ENCODE measurements at places on chromosomes 1 and 21.

- DNase-seq: no peak
Measured at GRCh38 chr1:32953495-32953894, 11.1 kb downstream of the RNF19B start.

- no peak for DNase-seq
Measured at GRCh38 chr1:169741666-169742394, 8.0 kb upstream of the SELE start.

GRCh38 chr1:6125366-6125765 lies 54.8 kb downstream of the CHD5 start:
- DNase-seq: no peak

DNA sequence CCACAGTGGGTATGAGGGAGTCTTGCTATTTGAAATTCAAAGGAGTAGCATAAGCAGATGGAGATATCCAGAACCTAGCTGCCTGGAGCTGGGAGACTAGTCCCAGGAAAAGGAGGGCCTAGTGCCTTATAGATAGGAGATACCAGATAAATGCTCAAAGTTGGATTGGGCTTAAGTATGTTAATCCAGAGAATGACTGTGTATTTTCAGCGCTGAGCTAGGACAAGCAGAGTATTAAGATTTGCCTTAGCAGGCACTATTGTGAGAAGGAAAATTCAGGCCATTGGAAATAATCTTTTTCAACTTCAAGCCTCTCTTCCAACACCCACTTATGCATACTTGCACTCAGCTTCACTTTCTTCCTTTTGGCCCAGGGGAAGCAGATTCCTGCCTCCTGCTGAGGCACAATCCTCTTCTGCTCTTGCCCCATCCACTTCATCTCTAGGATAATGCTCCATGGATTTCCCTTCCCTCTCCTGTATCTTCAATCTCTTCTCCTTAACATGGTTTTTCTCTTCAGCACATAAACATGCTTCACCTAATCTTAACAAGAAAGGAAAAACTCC lies 21.1 kb downstream of the PIK3C2B start:
- DNase-seq: no peak

DNA sequence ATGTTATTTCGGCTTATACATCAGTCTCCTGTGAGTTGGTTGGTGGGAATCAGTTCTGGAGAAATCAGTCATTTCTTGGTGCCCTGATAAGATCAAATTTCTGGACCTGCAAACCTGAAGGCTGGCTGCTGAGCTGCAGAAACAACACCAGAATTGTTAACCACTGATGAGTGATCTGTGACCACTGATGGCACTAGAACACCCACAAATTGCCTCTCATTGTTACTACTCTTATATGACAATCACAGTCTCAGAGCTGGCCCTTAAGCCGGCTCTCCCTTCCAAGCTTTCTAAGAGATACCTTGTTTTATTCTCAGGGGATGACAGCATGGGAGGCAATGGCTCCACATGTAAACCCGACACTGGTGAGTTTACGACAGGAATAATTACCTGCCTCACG lies 1.9 kb downstream of the C1orf162 start:
- no peak for DNase-seq

DNA sequence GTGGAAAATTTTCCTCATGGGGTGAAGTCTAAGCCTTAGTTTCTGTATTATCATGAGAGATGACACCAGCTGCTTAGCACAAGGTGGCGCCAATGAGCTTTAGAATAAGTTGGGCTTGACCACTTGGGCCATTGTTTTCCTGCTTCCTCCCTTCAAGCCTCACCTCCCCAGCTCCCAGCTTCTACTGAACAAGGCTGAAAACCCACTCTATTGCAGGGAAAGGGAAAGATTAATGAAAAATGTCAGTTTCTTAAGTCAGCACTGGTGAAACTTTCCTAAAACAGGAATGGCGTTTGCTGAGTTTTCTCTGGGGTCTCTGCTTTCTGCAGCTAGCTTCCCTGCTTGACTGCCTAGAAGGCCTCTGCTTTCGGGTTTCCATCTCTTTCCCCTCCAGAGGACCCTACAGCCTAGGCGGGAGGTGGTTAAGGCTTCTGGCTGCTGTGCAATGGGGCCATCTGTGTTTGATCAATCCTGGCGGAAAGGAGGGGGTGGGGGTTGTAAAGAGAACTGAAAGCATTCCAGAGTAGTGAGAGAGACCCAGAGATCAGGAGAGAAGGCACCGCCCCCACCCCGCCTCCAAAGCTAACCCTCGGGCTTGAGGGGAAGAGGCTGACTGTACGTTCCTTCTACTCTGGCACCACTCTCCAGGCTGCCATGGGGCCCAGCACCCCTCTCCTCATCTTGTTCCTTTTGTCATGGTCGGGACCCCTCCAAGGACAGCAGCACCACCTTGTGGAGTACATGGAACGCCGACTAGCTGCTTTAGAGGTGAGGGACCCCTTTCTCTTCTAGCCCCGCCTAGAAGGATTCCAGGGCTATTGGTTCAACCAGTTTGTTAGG lies at the start of gene OLFML3:
Gene OLFML3, plus strand, starts transcription at position 612 of the 840 bp plus-strand sequence. Its CDS starts 43 bp downstream, at position 655.
- peak; percentile 57 for DNase-seq

DNA sequence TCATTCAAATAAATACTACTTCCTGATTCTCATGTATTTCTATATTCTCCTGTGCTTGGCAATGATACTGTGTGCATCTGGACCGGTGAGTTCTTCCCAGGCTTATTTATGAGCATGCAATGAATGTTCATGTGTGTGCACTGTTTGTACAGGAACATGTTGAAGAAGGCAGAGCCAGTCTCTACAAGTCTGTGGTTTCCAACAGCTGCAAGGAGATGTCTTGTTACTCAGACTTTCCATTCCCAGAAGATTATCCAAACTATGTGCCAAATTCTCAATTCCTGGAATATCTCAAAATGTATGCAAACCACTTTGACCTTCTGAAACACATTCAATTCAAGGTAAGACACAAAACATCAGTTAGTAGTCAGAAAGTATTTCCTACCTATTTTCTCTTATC lies 19.1 kb downstream of the FMO1 start:
- DNase-seq: no peak

- no peak for DNase-seq
Measured at GRCh38 chr1:76867342-76868130, at the start of gene ST6GALNAC5. ST6GALNAC5 (plus strand) TSS chr1:76867480.

- DNase-seq: no peak
Measured at GRCh38 chr21:42107177-42107880, 36.2 kb downstream of the UMODL1 start.

- no peak for DNase-seq
Measured at GRCh38 chr21:24163539-24163938, 1443.7 kb downstream of the MRPL39 start.

DNA sequence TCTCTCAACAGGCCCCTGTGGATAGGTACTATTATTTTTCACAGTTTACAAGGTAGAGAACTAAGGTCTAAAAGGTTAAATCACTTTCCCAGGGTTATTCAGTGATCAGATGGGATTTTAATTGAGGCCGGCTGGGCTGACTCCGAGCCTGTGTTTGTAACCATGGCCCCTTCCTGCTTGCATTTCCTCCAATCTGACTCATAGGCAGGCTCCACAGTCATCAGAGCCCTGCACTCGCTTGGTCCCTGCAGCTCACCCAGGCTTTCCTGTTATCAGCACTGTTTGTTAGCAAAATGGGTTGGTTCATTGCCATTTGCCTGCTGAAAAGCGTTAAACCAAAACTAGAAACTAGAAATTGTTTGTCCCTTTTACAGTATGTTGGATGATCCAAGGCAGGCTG lies 41.4 kb upstream of the LMX1A start:
- DNase-seq: no peak

GRCh38 chr1:66253330-66253921 lies 280.5 kb upstream of the SGIP1 start:
- DNase-seq: peak; percentile 54

- no peak for DNase-seq
Measured at GRCh38 chr1:198201956-198202784, 45.4 kb downstream of the NEK7 start.

DNA sequence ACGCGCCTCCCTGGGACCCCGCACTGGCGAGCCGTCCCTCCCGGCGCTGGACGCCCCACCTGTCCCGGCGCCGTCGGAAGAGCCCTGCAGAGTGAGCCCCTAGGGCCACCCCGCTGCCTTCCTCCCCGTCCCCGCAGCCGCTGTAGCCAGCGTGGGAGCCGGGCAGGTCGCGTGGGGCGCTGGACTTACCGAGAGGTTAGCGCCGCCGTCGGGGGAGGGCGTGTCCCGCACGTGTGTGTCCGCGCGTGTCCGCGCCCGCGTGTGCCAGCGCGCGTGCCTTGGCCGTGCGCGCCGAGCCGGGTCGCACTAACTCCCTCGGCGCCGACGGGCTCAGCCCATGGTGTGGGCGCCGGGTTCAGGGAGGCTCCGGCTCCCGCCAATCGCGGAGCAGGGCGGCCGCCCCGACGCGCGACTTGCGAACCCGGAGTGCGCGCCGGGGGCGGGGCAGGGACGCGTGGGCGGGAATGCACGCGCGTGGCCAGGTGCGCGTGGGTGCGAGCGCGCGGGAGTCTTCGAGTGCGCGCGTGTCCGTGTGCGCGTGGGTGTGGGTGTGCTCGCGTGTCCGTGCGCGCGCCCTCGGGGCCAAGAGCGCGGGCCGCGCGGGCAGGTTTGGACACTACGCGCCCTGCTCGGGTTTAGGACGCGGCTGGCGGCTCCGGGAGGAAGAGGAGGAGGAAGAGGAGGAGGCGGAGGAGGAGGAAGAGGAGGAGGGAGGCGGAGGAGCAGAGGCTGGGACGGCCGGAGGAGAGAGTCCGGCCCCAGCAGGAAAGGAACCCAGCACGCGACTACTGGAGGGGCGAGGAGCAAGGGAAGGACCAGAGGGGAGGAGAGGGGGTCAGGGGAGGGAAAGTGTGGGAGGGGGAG lies 145.2 kb upstream of the ETS2 start:
- no peak for DNase-seq

Data from NCI-H2029 treated with DMSO at 0.1 percent for 48 hours (cell line).